Activated gamma-delta T cell treated with Interleukin-2 at 50 U/mL for 16 hours (primary cell): ENCODE measurements at places on chromosomes 16 and 17.

DNA sequence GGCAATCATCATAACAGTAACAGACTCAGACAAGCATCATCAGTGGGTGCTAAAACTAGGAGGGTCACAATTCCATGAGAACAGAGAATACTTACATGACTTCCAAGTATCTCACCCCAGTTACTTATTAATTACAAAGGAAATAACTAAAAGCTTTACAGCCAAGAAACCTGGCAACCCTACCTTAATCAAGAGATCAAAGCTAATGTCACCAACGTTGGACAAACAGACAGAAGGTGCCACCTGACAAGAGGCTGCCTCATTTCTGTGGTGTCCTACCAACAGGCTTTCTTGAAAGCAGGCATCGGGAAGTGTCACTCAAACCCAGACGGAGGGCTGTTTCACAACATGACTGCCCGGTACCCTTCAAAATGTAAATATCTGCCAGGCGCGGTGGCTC is 84.6 kb downstream of the RMI2 start:
- no peak for DNase-seq

DNA sequence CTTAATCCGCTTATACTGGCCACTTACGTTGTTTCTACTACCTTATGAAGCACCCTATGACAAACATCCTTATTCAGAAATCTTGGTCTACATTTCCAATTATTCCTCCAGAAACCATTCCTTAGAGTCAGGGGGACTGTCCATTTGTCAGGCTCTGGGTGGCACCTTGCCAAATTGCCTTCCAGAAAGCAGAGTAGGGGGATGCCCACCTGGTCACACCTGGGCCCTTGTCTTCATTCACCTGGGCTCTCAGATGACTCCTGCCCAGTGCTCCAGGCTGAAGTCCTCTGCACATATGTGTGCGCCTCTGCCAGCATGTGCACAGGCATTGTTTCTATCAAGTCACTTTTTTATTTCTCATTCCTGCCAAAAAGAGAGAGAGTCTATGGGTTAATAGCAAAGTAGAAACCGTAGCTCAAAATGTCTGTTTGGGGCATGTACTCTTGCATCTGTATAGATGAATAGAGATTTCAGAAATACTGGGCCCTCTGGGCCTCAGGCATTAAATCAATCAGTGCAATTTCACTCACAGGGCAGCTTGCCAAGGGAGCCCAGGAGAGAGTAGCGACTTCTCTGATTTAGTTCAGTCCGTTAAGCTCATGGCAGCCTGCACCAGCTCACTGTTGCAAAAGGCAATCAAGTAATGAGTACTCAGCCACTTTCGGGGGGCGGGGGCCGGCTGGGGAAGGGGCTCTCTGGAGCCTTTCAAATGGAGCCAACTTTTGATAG is 104.7 kb downstream of the SOCS1 start:
- DNase-seq, result no peak

DNA sequence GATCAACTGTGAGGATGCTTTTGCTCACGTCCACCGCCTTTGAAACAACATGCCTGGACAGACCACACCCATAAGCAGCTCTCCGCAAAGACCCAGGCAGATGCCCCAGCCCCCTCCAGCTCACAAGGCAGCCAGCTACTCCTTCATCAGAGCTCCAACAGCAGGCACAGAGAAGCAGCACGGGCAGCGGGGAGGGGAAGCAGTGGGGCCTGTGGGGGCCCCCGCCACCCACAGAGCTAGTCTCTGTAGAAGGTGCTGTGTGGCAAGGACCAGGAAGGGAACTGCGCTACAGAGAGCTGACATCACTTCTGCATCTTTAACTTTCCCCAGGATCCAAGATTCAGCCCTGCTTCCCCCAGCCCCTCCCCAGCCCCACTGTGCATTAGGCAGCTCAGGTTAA is 10.0 kb upstream of the SCNN1G start:
- DNase-seq, result no peak

DNA sequence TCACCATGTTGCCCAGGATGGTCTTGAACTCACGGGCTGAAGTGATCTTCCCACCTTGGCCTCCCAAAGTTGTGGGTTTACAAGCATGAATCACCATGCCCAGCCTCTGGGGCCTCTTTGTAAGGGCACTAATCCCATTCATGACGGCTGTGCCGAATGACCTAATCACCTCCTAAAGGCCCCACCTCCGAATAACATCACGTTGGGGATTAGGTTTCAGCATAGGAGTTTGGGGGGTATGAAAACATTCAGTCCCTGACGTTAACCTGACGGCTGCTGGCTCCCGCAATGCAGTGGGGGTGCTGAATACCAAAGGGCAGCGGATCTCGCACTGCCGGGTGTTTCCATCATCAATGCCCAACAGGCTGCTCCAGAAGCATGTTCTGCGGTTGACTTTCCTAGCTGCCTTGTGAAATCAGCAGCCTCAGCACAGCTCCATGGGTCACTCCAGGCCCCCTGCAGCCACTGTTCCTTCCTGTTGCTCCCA is 120.8 kb upstream of the SEC14L1 start:
- DNase-seq, result no peak
